SW480 (cell line): ENCODE measurements at places on chromosomes 6 and 20.

DNA sequence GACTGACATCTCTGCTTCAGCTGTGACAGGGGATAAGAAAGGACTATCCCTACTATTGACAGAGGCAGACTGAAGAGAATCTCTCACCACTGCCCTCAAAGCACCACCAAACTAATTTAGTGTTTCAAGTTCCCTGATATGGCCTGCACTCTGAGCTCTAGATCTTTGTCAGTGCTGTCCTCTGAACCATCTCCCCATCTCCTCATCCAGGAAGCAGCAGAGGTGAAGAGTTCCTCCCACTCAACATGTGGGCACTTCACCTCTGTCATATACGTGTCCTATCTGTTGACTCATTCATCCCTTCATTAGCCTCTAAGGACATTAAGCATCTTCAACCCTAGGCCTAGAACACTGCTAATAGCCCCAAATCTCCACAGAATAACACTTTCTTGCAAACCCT is 14.1 kb downstream of the FAM210B start:
- DNase-seq = no peak

DNA sequence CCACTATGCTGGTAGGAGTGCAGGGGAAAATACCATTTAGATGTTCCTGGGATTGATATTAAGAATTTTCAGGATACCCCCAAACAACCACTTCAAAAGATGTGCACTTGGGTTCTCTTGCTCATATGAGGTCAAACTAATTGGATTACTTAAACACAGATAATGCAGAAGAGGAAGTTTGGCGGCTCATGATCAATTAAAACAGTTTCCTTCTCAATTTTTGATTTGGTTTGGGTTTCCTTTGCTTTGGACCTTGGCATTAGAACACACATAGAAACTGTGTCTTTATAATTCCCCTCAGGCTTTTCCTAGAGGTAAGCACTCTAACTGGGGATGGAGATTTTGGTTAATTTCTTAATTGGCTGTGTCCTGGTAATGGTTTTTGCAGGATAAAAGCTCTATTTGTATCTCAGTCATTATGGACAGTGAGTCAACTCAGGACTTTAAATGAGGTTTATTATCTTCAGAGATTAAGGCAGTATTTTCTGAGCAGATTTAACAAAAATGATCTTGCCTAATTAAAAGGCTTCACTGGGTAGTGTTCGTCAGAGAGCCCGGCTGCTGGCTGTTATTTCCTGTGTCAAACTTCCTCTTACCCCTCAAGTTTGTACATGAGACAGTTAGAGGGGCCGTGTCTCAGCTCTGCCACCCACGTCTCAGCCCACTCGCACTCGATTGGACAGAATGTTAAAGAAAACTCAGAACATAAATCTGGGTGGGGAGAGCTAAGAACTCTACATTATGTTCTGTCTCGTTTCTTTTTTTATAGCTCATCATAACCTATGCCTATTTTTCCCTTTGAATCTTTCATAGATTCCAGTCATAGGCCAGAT is 50.3 kb upstream of the PREP start:
- DNase-seq = no peak

GRCh38 chr6:18242062-18242851 is 22.1 kb downstream of the DEK start:
- DNase-seq = peak; percentile 94

DNA sequence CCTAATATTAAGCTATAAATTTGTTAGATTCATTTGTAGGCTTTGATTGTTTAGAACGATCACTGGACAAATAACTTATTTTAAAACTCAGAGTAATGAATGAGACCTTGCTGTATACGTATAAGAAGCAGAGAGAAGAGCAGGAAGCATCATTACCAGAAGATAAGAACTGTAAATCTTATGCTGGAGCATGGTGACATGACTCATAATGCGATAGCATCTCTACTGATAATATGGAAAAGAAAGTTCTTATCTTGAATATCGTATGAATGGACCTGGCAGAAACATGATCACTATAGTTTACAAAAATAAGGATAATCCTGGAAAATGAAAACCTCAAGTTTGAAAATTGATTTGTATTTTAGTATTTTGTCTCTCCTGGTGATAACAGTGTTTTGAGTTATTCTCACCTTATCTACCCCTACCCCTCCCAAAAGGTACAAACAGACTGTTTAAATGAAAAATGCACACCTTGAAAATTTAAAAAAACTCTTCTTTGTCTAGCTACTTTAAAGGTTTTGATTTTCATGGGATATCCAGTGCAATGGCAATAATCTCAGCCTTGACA is 2.0 kb upstream of the ZSCAN26 start:
- no peak for DNase-seq

GRCh38 chr6:38215225-38215624 is 395.7 kb downstream of the ZFAND3 start:
- DNase-seq = no peak

- no peak for DNase-seq
Observed at GRCh38 chr6:170114187-170114945, 176.5 kb downstream of the DLL1 start.

GRCh38 chr6:139894271-139894670 is 519.8 kb upstream of the CITED2 start:
- DNase-seq = no peak

- no peak for DNase-seq
Observed at GRCh38 chr20:17036541-17036940, 190.3 kb upstream of the PCSK2 start.

GRCh38 chr6:73139681-73140383 is 85.5 kb downstream of the KHDC1L start:
- DNase-seq = no peak

DNA sequence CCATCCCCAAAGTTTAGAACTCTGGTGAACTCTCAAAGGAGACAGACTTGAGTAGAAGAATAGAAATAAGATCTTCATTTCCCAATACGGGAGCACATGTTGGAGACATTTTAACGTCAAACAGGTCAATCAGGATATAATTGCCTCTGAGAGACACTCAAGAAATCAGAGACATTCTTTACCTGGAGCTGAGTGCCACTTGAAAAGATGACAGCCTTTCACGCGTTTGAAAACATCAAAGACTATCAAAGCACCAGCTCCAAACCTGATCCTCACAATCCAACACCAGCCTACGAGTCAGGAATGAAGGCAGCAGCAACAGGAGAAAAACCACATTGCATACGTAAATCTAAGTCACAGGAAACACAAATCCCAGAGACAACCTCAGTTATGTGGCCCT is 571.5 kb upstream of the CDH4 start:
- no peak for DNase-seq

- DNase-seq = no peak
Observed at GRCh38 chr6:30041821-30042220, 19.2 kb upstream of the POLR1H start.

GRCh38 chr6:143629104-143630080 is 48.4 kb upstream of the PHACTR2 start:
- no peak for DNase-seq

DNA sequence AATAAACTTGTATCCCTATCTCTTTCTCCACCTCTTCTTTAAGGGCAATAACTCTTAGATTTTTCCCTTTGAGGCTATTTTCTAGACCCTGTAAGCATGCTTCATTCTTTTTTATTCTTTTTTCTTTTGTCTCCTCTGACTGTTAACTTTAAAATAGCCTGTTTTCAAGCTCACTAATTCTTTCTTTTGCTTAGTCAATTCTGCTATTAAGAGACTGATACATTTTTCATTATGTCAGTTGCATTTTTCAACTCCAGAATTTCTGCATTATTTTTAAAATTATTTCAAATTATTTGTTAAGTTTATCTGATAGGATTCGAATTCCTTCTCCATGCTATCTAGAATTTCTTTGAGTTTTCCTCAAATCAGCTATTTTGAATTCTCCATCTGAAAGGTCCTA is 84.0 kb downstream of the CFAP61 start:
- DNase-seq = no peak

GRCh38 chr6:151137542-151137941 is 102.2 kb upstream of the AKAP12 start:
- peak; percentile 46 for DNase-seq

DNA sequence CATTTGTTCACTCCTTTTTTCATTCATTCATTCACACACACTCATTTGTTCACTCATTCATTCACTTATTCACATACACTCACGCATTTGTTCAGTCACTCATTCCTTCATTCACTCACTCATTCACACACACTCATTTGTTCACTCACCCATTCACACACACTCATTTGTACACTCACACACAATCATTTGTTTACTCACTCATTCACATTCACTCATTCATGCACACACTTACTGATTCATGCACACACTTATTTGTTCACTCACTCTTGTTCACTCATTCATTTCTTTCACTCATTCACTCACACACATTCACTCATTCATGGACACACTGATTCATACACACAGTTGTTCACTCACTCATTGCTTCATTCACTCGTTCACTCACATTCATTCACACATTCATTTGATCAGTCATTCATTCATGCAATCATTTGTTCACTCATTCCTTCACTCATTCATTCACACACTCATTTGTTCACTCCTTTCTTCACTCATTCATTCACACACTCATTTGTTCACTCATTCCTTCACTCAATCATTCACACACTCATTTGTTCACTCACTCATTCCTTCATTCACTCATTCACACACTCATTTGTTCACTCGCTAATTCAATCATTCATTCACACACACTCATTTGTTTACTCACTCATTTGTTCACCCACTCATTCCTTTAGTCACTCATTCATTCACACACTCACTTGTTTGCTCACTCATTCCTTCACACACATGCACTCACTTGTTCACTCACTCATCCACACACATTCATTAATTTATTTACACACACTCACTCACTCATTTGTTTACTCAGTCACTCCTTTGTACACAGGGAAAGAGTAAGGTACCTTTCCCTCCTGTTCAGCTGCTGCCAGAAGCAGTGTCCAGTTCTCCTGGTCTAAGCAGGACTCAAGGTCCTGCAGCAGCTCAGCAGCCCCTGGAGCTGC is 50.7 kb upstream of the BHLHE23 start:
- no peak for DNase-seq

GRCh38 chr6:138406443-138406842 is 2.4 kb downstream of the HEBP2 start:
- DNase-seq = no peak

GRCh38 chr6:74585753-74586152 is 620.1 kb downstream of the COL12A1 start:
- DNase-seq = no peak

DNA sequence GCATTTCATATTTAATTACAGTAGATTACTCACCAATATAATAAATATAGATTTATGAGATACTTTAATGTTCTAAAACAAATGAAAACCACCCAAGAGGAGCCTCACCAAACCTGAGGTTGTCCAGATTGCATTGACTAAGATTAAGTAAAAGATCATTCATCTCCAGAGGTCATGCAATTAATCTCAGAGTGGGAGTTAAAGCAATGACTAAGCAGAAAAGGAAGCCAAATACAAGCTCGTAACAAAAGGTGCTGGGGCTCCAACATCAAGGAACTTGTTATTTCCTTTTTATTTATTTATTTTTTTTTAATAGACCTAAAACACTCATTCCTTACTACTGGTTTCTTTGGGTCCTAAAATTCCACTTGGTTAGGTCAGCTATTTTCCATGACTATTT is 57.7 kb downstream of the RSPO3 start:
- no peak for DNase-seq
